Fibroblast of skin of right quadriceps (primary cell): ENCODE measurements at places on chromosomes 12 and 14.

DNA sequence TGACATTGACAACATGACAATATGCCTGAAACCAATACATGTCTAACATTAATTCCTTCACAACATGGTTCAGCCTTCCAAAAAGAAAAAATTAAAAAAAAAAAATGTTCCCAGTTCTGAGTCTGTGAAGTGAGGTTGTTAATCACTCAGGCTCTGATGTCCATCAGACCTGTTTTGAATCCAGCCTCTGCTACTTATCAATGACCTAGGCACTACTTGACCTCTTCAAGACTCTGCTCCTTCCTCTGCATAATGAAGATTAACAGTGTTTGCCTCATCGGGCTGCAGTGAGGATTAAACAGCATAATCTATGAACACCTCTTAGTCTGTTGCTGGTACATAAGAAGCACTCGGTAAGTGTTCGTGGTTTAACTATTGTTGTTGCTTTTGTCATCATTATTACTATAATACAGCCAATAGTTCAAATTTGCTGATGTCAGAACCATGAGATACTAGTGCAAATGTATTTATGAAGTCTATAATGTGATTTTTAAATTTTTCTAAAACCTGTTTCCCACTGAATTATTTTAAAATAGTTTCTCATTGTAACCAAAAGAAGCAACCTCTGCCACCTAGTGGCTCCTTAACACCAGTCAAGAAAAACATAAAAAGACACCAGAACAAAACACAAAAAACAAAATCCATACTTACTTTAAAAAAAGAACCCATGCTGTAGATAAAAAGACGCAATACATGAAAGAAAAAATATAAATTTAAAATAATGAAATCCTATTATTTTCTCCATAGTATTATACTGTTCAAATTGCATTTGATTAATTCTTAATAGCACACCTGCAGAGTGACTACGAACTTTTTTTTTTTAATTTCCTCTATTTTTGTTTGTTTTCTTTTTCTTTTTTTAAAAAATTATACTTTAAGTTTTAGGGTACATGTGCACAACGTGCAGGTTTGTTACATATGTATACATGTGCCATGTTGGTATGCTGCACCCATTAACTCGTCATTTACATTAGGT, 20.3 kb upstream of the TMX1 start:
- peak; percentile 24 for DNase-seq

DNA sequence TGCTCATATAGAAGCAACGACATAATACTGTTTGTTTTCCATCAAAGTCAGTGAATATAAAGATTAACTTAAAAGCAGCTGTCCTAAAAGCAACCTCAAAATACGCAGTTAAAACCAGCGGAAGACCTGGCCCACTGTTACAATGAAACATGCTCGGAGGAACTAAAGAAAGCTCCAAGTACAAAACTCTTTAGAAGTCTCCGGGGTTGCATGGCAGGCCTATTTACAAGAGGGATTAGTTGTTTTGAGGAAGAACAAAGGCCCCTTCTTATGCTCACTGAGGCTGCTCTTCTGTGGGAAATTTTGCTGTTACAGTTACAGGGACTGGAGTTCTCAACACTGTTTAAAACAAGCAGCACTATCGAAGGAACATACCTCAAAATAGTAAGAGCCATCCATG, 75.9 kb upstream of the C12orf71 start:
- no peak for DNase-seq

DNA sequence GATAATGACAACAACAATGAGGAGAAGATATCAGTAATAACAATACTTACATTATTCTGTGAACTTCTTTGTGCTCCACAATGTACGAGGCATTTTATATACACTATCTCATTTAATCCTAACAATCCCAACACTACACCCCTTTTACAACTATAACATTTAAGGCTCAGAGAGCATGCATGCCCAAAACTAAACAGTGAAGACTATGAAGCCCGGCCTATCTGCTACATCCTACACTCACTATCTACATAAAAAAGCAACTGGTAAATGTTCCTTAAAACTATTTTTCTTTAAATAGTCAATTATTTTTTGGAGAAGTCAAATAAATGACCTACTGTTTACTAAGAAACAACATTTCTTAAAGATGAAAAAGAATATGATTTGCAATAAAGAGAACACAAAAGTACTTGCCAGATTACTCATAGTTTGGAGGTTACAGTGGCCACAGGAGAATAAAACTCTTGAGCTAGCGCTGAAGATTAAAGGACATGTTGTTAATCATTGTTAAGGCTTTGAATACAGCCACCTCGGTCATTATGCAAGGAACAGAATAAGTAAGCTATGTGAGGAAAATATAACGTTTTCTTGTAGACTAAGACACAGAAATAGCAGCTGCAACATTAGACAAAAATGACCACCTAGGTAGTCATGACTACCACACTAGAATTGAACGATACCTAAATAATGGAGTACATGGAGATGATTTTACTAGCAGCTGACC, 56.7 kb downstream of the EPS8 start:
- DNase-seq = peak; percentile 47

- no peak for DNase-seq
Measured at GRCh38 chr12:107310621-107311020, 217.3 kb upstream of the CRY1 start.

DNA sequence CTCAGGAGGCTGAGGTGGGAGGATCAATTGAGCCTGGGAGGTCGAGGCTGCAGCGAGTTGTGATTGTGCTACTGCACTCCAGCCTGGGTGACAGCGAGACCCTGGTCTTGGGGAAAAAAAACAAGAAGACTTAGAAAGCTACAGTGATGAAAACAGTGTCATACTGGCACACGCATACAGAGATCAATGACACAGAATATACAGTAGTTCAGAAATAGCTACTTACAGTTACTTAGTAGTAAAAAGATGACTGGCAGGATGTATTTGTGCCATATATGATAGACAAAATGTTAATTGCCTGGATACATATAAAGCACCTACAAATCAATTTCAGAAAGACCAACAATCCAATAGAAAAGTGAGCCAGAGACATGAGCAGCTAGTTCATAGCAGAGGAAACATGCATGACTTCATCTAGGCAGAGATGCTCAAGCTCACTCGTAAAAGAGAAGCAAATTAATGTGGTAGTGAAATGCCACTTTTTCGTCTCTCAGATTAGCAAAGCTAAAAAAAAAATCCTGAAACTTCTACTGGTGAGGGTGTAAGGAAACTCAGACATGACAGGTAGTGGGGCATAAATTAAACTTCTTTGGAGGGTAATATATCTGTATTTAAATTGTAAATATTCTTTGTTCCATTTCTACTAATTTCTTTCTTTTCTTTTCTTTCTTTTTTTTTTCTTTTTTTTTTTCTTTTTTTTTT, 2.5 kb upstream of the ALDH2 start:
- DNase-seq = no peak

GRCh38 chr12:29563636-29564035, 66.2 kb upstream of the OVCH1 start:
- no peak for DNase-seq

DNA sequence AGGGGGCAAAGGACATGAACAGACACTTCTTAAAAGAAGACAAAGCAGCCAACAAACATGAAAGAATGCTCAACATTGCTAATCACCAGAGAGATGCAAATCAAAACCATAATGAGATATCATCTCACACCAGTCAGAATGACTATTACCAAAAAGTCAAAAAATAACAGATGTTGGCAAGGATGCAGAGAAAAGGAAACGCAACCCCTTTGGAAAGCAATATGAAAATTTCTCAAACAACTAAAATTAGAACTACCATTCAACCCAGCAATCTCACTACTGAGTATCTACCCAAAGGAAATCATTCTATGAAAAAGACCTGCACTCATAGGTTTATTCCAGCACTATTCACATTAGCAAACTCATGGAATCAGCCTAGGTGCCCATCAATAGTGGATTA, 25.6 kb downstream of the MDM1 start:
- DNase-seq = no peak

GRCh38 chr14:59816941-59817340, 53.6 kb downstream of the RTN1 start:
- DNase-seq = no peak

- DNase-seq = no peak
Measured at GRCh38 chr12:104410326-104410725, 46.4 kb upstream of the CHST11 start.

DNA sequence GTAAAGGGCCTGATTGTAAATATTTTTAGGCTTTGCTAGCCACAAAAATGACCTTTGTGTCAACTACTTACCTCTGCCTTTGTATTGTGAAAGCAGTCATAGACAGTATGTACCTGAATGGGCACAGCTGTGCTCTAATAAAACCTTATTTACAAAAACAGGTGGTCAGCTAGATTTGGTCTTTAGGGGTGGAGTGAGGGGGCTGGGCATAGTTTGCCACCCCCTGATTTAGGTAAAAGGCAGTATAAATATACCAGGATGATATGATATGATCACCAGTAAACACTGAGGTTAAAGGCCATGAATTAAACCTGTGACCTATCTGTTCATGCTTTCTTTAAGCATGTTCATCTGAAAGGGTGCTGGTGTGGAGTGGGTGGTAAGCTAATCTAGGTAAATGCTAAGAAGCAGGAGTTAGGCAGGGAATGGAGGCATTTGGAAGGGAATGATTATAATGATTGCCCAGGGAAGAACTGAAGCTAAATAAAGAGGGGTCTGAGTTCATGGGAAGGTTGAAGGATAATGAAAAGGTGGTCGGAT, 77.1 kb upstream of the BCAT1 start:
- no peak for DNase-seq
